ENCODE measurements at places on chromosomes 12 and 14.

- DNase-seq = no peak
Observed at GRCh38 chr14:78292003-78292402, 121.8 kb downstream of the NRXN3 start.

DNA sequence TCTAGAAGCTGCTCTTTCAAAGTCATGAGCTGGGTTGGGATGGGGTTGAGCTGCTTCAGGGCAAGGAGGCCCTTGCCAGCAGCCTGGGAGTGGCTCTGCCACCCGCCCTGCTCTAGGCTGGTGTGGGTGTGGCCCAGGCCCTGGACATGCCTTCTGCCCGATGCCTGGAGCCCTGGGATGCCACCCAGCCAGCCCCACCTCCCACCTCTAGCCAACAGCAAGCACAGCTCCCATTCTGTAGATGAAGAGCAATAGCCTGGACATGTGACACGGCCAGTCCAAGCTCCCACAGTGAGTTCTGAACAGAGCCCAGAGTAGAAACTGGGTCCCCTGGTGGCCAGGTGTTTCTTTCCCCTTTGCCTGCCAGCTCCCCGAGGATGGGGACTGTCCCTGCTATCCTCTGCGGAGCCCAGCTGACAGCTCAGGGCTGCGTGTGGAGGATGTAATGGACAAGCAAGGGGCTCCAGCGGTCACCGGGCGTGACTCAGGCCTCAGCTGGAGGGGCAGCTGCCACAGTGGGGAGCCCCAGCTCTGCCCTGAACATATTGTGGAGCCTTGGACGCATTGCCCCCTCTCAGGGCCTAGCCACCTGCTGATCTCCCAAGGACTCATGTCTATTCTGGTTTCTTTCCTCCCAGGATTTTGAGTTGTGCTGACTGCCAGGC, 165.2 kb downstream of the TSPAN9 start:
- peak; percentile 13 for DNase-seq

DNA sequence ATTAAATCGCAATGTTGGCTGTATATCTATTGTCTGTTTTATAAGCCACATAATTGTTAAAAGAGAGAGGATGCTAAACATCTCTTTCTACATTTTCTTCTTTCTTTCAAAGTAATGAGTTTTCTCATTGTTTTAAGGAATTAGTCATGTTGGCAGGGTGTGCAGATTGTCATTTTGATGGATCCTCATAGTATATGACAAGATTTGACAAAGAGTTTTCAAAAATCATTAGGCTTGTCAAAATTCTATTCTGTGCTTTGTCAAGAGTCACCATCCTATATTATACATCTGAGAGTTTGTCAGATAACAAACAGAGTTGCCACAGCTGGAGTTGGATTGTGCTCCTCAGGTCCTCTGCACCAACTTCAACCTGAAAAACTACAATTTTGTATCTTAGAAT, 35.4 kb upstream of the APPL2 start:
- no peak for DNase-seq

- DNase-seq = no peak
Observed at GRCh38 chr12:90333424-90333823, 621.6 kb downstream of the CCER1 start.

DNA sequence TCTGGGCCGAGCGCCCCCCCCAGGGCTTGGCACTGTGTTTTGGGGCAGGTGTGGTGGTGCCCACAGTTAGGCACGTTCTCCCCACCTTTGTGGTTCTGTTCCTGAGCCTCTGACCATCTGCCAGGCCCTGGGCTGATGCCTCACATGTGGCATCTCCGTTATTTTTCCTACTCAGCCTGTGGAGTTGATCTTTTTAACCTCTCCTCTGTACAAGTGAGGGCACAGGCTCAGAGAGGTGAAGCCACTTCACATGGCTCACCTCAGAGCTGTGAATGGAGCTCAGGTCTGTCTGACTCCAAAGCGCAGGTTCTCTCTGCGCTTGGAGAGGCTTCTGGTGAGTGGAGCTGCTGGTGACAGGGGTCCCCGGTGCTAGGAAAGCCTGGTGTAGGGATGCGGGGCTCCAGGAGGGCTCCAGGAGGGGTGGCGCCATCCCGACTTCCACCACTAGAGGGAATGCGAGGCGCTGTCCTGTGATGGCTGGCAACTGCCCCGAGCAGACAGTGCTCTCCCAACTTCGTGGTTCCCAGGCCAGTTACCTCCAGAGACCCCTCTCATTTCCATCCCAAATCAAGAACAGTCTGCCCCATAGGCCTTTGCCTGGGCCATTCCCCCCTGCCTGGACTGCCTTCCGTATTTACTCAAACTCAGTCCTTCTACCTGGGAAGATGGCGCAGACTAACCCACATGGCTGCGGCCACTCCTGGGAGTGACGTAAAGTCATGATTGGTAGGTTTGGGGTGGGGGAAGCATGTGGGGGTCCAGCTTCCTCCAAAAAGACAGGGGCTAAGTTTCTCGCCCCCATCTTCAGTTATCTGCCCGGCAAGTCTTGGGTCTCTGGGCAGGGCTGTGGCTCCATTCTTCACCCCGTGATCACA, 9.9 kb downstream of the BCL7A start:
- no peak for DNase-seq

GRCh38 chr12:57046947-57047890, 2.7 kb downstream of the MYO1A start:
- no peak for DNase-seq

GRCh38 chr14:95156161-95157047, 925 bp downstream of the DICER1 start:
- DNase-seq = no peak

GRCh38 chr14:42633504-42634095, 1026.9 kb downstream of the LRFN5 start:
- DNase-seq = no peak

GRCh38 chr12:113923251-113923650, 42.9 kb downstream of the RBM19 start:
- DNase-seq = no peak

DNA sequence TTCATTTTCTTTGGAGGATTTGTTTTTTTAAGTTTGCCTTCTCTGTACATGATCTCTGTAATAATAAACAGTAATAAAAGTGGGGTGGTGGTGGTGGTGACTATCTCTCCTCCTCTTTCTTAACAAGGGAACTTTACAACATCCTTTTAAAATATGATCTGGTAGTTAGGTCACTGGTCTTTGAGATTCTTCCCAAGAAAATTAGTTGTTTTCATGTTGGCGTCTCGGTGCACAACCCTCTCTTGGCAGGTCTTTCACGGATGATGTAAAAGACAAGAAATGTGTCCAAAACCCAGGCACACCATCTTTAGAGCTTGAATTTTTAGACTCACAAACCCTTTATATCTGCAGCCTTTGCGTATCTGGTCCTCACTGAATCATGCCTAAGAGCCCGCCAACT, 488.5 kb upstream of the TBX3 start:
- no peak for DNase-seq

GRCh38 chr12:60191676-60192359, 596.0 kb downstream of the SLC16A7 start:
- DNase-seq = no peak

GRCh38 chr14:51792809-51793208, 67.6 kb upstream of the GNG2 start:
- DNase-seq = no peak

- DNase-seq = no peak
Observed at GRCh38 chr12:27332714-27333402, at the start of gene BMAL2. TSS of gene BMAL2 (plus strand) at chr12:27332836. CDS start at chr12:27333073, 237 bp downstream.

DNA sequence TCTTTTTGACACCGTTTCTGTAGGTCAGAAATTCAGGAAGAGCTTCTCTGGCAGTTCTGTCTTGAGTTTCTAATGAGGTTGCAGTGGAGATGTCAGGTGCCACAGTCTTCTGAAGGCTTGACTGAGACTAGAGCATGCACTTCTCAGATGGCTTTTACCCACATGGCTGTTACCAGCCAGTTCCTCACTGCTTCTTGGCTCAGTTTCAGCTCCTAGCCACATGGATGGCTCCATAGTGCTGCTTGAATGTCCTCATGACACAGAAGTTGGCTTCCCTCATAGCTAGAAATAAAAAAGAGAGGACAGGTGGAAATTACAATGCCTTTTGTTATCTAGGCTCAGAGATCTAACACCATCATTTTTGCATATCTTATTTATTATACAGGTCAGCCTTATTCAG, 38.1 kb upstream of the SLC2A13 start:
- DNase-seq = no peak

DNA sequence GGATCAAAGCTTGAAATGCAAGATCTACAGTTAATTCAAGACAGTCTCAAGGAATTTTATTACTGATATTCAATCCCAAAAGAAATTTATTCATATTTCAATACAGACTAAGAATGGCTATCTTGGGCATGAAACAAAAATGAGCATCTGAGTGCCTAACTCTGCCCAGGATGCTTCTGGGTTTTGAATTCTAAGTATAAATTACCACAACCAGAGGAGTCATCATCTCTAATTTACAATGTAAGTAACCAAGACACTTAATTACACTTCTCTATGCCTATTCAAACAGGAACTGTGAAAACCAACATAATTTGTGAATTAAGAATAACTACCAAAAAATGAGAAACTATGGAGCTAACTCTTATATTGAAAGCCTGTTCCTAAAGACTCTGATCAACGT, 14.1 kb downstream of the OSBPL8 start:
- no peak for DNase-seq

- DNase-seq = no peak
Observed at GRCh38 chr12:111101003-111101402, 180.6 kb upstream of the MYL2 start.

DNA sequence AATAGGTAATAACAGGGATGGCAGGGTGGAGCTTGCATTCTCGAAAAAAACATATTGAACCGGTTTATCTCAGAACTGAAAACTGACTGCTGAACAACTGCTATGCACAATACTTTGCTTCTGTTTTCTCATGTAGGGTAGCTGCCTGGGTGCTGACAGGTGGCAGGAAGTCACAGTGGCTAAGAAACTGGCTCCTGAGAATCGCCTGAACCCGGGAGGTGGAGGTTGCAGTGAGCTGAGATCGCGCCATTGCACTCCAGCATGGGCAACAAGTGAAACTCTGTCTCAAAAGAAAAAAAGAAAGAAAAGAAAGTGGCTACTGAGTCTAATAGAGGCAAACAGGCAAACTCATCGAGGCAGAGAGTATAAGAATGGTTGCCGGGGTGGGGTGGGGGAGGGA, 113.1 kb downstream of the CCDC60 start:
- no peak for DNase-seq

- no peak for DNase-seq
Observed at GRCh38 chr14:102914474-102915291, 7.8 kb upstream of the AMN start.
